ENCODE measurements at places on chromosomes 12 and 14. TPM values are rescaled to one million over a fixed set of nuclear protein-coding genes. Genes with fewer than 3 reads are reported as not detected.

DNA sequence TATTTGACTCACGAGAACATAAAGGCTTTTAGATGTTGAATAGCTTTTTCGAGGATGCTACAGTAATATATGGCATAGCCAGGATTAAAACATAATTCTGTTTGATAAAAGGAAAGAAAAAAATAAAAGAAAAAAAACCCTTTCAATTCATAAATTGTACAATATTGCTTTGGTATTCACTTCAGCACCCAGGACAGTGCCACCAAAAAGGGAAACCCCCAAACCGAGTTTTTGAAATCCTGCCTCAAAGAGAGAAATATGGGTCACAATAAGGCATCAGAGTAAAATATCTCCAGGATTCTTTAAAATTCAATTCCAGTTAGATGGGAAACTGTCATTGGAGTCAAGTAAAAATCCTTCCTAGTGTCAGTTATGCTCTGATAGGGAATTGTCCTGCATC, 551.2 kb upstream of the SEL1L start:
- H3K27me3 ChIP-seq = no peaks in the 10 kb centered on the region
- H3K4me1 ChIP-seq = no peaks in the 10 kb centered on the region
- H3K4me3 ChIP-seq = no peak overlapping the region
- H3K27ac ChIP-seq = no peak overlapping the region

DNA sequence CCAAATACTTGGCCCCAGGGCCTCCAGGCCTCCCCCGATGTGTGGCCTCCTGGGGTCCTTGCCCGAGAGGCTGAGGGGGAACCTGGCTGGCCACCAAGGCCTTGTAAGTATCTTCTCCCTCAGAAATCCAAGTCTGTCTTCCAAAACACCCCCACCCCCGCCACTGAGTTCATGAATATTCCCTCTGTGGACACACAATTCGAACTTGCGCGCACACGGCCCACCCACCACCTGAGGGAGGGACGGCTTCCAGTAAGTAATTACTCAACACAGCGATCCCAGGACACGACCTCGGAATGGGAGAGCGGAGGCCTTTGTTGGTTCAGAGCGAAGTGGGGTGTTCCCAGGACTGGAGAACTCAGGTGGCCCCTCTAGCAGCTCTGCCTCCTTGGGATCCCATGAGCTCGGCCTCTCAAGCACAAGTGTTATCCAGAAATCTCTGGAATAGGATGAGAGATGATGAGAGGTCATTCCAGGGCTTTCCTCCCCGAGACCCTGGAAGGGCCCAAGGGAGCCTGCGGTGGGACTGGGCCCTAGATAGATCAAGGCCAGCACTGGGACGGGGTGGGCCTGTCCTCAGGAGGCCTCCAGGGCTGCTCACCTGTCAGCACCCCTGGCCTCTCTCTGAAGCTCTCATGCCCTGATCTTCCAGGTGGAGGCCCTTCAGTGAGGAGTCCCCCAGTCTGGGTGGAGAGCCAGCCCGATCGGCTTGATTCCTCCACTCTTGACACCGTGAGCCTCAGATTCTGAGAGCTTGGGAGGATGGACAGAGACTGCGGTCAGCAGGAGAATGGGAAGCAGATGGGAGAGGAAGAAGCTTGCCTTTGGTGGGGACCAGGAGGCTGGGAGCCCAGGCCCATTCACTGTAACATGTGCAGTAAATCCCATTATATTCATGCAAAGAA, 219.0 kb upstream of the RTL1 start:
- no peak overlapping the region for H3K27ac ChIP-seq
- H3K36me3 ChIP-seq = no peaks in the 10 kb centered on the region
- DNase-seq = peak; percentile 11
- no peaks in the 10 kb centered on the region for H3K27me3 ChIP-seq

- no peak overlapping the region for H3K27ac ChIP-seq
- H3K4me3 ChIP-seq = no peak overlapping the region
- H3K27me3 ChIP-seq = no peaks in the 10 kb centered on the region
- H3K4me1 ChIP-seq = no peaks in the 10 kb centered on the region
- no peaks in the 10 kb centered on the region for H3K36me3 ChIP-seq
- no peak for DNase-seq
Measured at GRCh38 chr14:91376547-91377477, 40.8 kb downstream of the CCDC88C start.

DNA sequence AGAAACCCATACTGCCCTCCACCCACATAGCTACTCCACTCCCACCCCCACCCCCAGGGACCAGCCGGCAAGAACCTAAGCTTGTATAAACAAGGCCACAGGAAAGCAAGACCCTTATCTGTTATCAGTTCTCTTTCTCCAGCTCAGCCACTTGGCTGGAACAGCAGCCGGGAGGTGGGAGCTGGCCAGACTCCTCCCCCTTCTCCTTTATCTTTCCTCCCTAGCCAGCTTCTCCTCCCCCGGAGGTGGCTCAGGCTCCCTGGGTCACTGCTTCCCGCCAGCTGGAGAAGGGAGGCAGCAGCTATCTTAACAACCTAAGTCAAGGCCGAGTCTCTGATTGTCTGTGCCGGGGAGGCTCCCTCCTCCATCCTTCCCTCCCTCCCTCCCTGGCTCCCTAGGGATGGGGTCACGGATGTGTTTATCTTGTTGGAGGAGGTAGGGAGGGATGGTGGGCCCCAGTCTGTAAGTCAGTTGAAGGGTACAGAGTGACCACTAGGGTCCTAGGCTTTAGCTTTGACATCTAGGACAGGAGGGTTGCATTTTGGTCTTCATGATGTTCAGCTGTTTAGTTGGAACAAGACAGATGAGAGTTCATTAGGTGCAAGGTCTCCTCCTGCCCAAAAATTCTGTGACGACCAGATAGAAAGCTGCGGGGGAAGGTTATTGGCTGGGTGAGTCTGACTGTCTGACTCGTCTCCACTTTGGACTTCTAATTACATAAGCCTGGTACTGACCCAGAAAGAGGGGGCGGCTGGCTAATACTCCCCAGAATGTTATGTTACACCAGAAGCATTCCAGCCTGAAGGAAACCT, 29.7 kb downstream of the ZFP36L1 start:
- no peaks in the 10 kb centered on the region for H3K36me3 ChIP-seq
- no peak overlapping the region for H3K4me3 ChIP-seq
- H3K27me3 ChIP-seq = no peaks in the 10 kb centered on the region
- peak; percentile 96 for DNase-seq
- peaks cover 11% of the 10 kb centered on the region for H3K4me1 ChIP-seq
- peak overlapping the region; percentile 87 for H3K27ac ChIP-seq

GRCh38 chr14:75120541-75121291, 6.1 kb downstream of the NEK9 start:
- H3K4me3 ChIP-seq = no peak overlapping the region
- no peak overlapping the region for H3K27ac ChIP-seq
- H3K27me3 ChIP-seq = no peaks in the 10 kb centered on the region
- H3K36me3 ChIP-seq = no peaks in the 10 kb centered on the region

GRCh38 chr14:88835661-88836060, 11.2 kb downstream of the TTC8 start:
- H3K27ac ChIP-seq = no peak overlapping the region
- H3K4me1 ChIP-seq = peaks cover 9% of the 10 kb centered on the region
- H3K4me3 ChIP-seq = no peak overlapping the region

DNA sequence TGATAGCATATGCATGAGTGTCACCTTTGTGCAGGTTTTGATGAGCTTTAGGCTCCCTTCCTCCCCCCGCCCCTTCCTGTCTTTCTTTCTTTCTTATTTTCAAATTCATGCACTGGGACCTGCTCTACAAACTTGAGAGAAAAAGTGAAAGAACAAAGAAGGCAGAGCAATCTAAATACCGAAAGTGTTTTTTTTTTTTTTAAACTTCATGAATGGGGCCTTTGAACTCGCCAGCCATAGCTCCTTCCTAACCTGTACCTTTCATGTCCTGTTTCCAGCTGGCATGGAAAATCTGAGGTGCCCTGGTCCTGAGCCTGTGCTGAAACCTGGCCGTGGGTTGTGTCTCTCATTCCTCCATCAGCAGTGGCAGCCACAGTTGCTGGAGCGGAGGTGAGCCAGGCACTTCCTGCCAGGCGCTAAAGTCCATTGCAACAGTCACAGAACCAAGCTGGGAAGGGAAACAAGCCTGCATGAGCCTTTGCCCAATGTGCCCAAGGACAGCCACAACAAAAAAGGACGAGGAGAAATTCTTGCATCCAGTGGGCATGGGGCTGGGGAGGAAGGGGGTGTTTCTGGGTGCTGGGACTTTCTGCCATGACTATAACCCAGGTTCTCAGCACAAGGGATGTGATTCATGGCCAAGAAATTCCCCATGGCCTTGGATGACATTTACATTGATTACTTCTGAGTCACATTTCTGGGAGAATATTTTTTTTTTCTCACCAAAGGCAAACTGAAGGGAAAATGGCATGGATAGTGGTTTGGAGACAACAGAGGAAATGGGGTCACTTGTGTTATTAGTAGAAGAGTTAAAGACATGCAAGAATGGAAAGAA, 102.7 kb downstream of the TMEM30B start:
- H3K4me1 ChIP-seq = no peaks in the 10 kb centered on the region
- H3K27ac ChIP-seq = no peak overlapping the region
- DNase-seq = no peak
- H3K36me3 ChIP-seq = no peaks in the 10 kb centered on the region

HCAR2 gene
- not detected for total RNA-seq

ACOT6 gene
- not detected for total RNA-seq

SCNN1A gene
- 2.4 TPM for total RNA-seq

ATP5F1B gene
- 278 TPM for total RNA-seq

PKP2 gene
- total RNA-seq = 9.7 TPM

CLEC2A gene
- total RNA-seq = not detected

KRT73 gene
- not detected for total RNA-seq
